NCI-H187 (cell line): ENCODE measurements at places on chromosomes 3 and 15.

DNA sequence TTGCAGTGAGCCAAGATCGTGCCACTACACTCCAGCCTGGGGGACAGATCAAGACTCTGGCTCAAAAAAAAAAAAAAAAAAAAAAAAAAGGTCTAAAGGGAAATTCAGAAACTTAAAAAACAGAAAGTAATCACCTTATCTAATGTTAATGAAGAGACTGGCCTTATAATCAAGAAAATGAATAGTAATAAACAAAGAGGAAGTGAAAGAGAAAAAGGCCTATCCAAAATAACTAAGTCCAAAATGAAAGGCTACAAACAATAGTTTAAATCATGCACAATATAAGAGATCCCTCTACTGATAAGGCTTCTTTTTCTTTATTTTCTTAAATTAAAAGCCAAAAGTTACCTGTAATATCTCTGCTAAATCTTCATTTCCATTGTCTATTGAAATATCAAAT, 37.1 kb upstream of the HDC start:
- DNase-seq = no peak

DNA sequence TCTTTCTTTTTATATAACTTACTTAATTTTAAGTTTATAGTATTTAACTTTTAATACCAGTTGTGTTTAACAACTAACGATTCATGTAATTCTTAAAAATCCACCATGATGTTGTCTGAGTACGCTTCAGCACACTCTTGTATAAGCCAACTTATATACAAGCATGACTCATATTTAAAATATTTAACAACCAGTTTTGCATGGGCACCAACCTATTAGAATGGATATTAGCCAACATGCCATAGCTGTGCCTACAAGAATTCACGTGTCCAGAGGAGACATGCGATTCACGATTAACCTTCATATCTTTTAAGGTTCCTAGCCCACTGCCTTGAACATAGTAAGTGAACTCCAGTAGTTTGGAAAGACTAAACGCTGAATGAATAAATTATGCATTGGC, 1023.2 kb downstream of the TBL1XR1 start:
- DNase-seq = no peak

DNA sequence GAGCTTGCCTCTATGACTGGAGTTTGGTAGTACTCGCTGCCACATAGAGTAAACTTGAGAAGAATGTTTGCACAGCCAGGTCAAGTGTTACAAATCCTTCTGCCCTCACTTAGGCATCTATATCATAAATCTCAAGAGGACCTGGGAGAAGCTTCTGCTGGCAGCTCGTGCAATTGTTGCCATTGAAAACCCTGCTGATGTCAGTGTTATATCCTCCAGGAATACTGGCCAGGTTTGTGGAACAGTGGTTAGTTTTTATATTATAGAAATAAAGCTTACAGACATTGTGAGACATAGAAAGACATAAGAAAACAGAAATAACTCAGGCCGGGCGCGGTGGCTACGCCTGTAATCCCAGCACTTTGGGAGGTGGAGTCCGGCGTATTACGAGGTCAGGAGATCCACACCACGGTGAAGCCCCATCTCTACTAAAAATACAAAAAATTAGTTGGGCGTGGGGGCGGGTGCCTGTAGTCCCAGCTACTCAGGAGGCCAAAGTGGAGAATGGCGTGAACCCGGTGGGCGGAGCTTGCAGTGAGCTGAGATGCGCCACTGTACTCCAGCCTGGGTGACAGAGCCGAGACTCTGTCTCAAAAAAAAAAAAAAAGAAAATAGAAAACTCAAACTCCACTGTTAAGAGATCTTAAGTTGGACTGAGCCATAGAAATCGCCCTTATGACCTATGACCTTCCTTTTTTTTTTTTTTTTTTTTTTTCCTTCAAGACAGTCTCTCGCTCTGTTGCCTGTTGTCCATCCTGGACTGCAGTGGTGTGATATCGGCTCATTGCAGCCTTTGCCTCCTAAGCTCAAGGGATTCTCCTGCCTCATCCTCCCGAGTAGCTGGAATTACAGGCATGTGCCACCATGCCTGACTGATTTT, 2.2 kb downstream of the RPSA start:
- no peak for DNase-seq

- no peak for DNase-seq
These were observed 28.4 kb upstream of the SLC2A2 start for GRCh38 chr3:171054921-171055320.

DNA sequence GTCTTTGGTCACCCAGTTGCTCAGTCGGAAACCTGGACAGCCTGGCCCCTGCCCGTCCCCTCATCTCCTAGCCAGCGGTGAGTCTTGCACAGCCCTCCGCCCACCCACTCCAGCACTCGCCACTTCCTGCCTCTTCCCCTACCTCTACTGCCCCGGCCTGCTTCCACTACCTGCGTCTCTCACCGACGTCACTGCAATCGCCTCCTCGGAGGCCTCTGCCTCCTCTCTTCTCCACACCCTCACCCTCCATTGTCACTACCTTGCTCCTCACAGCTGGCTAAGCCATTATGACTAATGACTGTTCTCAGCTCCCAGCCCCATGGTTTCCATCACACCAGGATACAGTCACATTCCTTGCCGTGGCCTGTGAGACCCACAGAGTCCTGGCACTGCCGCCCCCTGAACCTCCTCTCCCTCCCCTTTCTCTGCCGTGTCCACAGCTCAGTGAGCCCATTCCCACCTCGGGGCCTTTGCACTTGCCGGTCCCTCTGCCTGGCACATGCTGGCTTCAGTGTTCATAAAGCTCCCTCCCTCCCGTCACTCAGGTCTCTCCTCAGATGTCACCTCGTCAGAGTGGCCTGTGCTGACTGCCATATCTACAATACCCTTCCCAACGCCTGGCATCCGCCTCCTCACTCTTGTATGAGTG, 104.8 kb downstream of the FBLN2 start:
- DNase-seq = no peak

DNA sequence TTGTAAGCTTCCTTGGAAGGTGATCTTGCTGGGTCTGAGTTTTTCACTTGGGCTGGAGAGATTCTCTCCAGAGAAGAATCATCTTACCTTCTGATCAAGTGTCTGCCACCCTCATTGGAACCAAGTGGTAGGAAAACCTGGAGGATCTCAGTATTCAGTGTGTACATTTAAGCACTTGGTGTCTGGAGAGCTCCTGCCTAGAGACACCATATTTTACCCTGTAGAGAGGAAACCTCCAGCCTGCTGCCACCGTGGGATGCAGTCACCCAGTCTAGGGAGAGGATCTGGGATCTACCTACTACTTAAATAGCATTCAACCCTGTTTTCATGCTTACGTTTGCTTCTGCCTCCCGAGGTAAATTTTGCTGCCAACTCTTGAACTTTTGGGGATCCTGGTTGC, 274.3 kb downstream of the SV2B start:
- DNase-seq = no peak

GRCh38 chr3:127674101-127674721, 1.5 kb downstream of the ABTB1 start:
- DNase-seq = no peak

GRCh38 chr3:147391781-147392624, 14.3 kb downstream of the ZIC4 start:
- DNase-seq = no peak

DNA sequence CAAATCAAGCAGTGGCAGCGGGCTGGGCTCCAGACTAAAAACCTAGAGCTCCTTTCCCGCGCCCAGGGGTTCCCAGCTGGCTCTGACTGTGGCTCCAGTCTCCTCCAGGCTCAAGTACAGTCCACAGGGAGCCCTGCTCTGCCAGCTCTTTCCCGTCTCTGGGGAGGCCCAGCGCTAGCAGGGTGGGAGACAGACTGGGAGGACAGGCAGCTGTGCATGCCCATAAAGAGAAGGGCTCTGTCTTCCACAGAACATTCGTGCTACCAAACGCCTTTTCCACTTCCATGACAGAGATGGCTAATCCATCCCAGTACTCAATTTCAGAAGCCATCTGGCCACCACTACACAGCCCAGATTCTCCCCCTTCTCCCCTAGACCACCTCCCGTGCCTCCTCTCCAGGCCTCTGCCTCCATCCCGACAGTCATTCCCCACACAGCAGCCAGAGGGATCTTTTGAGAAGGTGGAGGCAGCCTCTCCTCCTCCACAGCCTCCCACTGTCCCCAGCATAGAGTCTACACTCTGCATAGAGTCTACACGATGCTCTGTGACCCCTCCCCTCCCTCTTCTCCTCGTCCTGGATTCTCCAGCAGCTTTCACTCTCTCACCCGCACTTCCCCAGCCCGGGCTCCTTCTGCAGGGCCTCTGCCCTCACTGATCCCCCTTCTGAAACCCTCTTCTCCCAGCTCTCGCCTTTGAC, 6.8 kb upstream of the DUSP7 start:
- DNase-seq = no peak

DNA sequence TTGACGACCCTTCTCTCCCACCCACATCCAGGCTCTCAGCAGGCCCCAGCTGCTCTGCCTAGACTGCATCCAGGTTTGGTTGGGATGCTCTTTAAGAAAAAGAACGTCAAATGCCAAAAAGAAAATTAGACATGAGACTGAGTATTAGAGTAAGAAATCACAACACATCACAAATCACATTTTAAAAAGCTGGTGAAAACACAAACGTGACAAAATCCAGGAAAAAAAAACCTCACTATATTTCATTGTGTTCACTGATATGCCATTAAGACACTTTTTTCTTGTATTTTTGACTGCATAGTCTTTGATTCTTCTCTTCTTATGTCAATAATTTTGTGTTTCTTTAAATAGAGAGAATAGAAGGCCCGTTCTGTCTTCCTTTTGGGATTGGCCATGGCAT, 243.7 kb downstream of the TLE3 start:
- DNase-seq = no peak

GRCh38 chr15:78065284-78065872, 12.1 kb downstream of the TBC1D2B start:
- DNase-seq = no peak

- no peak for DNase-seq
These were observed 61.8 kb downstream of the ITGA11 start for GRCh38 chr15:68369931-68370767.

DNA sequence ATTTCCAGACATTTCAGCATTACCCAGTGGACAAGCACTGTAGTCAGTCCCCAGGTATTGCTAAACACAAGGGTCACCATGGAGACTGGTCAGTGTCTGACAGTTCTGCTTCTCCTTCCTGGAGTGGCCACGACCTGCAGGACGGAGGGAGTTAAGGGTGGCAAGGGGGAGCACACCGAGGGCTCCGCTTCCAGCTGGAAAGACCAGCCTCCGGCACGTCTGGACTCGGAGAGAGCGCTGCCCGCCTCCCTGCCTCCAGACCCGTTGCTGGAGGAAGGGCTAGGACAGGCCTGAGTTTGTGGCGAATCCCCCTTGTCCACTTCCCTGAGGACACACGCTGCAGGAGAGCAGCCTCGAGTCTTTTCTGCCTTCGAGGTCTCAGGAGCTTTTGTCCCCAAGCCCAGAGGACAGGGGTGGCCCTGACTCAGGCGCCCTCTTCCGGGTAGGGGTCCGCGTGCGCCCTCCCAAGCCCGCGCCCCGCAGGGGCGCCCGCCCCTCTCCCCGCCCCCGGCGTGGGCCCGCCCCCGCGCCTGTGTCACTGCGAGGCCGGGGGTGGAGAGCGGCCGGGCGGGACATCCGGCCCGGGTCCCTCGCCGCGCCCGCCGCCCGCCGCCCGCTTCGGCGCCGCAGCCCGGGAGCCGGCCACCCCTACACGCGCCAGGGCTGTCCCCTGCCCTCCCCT, at the start of gene CHST14:
Gene CHST14, plus strand, starts transcription at position 562 of the 682 bp plus-strand sequence. CDS start 230 bp downstream, outside the sequence.
- DNase-seq = no peak

DNA sequence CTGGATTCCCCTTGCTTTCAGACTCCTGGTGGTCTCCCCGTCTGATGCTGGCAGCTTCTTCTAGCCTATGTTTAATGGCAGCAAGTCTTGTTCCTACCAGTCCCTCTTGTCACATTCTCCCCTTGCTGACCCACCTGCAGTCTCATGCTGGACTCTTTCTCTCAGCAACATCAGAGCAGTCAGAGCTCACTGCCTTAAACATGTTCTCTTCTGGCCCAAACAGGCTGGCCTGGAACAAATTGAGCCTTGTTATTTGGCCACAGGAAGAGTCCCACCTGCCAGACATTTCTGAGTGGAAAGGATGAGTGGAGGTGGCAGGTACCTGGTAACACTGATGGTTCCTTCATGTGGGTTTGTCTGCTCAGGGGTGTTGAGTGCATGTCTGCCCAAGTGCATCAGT, 59.2 kb upstream of the APEH start:
- no peak for DNase-seq
